ENCODE measurements at places on chromosomes 3 and 15.

DNA sequence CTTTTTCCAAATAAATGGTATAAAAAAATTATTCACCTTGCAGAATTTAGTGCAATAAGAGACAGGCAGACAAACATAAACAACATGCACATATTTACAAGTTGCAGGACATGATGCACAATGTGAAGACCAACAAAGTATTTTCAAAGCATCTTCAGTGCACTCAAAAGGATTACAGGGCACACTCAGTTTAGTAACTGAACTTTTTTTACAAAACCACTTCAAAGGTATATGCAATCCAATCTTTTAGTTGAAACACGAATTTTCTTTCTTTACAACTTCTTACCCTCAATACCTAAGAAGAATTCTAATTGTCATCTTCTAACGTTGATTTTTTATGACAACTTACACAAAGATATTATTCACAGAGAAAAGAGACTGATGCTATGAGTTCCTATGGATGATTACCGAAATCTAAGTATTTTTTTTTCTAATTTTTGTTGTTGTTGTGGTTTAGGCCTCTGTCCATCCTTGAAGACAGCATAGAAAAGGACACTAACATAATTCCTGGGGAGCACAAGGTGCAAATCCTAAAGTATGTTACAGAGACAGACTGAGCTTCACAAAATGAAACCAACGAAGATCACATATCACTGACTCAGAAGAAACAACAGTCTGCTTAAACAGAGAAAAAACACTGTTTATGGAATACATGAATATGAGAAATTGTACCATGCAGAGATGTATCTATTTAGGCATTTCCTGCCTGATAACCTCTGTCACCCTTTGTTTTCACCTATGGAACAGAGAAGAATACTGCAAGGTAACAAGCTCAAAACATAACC lies 50.3 kb downstream of the ZMAT3 start:
- DNase-seq, result no peak

DNA sequence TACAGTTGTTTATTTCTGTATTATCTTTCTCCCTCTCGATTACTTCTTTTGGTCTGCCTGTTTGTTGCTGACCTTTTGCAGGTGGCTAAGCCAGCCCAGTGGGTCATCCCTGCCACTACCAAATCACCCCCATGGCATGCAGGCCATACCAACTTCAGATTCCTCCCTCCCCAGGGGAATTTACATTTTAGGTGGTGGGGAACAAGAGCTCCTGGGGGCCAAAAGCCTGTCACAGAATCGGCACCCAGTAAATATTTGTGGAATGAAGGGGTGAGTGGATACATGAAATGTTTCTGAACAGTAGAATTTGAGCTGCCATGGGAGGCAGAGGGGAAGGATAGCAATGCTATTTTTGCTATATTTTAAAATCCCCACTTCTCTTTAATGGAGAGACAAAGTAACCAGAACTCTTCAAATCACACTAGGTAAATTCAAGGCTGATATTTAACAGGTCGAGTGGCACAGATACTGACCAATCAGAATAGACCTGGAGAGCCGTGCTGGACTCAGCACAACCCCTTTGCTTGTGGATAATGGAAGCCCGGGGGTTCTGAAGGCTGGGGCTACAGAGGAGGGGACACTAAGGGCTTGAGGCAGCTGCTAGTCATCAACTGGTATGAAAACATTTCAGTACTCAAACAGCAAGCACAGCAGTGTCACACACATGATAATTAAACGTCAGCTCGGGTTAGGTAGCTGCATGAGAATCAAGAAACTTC lies 54.3 kb upstream of the SMAD3 start:
- no peak for DNase-seq

GRCh38 chr3:98240131-98240530 lies 23.9 kb upstream of the OR5H6 start:
- DNase-seq, result no peak

DNA sequence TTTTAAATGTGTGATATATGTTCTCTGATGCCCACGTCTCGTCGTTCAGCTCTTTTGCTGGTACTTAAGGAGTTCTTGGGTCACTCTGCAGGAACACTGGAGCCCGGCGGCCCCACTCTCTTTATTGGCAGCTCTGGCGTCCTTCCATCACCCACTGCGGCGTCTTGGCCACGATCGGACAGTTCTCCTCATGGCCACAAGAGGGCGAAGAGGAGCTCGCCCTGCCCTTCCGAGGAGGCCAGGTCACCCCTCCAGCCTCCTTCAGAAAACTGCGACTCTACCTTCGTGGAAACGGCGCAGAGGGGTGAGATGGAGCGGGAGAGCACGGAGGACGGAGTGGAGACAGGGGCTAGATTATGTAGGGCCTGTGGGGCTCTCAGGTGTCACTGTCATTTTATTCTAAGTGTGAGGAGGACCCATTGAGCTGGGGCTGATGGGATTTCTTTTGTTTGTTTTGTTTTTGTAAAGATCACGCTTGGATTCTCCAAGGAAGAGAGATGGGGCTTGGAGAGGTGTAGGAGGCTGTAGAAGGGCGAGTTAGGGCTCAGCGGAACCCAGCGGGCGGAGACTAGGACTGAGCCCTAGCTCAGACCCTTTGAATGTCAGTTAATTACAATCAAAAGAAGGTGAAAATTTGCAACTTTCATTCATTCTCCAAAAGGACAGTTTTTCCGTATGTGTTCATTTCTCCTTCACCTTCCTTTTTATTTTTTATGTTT lies 28.0 kb upstream of the GABRA5 start:
- no peak for DNase-seq

GRCh38 chr3:48437812-48438211 lies 2.1 kb downstream of the CCDC51 start:
- no peak for DNase-seq

- no peak for DNase-seq
Measured at GRCh38 chr3:187197335-187197649, at the start of gene RTP1. Gene RTP1 (plus strand): TSS chr3:187197486. CDS start chr3:187197516, 30 bp downstream.

GRCh38 chr3:69205385-69205784 lies 83.0 kb upstream of the LMOD3 start:
- DNase-seq, result no peak

DNA sequence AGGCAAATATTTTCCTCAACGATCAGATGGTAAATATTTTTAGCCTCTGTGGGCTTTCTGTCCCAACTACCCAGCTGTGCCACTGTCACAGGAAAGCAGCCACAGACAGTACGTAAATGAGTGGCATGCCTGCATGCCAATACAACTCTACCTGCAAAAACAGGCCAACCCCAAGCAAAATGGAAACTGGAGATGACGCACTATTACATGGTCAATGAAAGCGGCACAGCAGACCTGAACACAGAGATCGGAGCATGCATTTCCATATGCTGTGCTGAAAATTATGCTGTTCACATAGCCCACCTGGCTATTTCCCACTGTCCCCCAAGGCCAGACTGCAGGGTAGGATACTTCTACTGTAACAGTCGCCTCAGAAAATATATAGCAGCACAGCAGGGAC lies 57.8 kb downstream of the HERC2 start:
- no peak for DNase-seq

DNA sequence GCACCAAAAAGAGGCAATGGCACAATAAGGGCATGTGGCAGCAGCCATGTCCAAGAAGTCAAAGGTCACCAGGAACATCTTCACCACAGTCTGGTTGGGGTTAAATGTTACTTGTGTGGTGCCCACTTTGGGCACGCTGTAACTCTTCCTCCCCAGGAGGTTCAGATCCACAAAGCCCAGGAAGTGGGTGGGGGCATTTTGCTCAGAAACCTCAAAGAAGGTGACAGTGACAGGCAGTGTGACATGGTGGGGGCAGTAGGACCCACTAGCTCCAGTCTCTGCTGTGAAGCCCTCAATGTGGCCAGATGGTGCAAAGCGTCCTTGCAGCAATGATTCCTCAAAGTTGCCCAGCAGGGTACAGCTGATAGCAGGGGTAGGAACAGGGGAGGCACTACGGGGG lies 5.8 kb downstream of the ZNF80 start:
- DNase-seq, result peak; percentile 73

- no peak for DNase-seq
Measured at GRCh38 chr3:178532476-178532875, 3.8 kb upstream of the KCNMB2 start.

GRCh38 chr15:29097168-29097567 lies 172.5 kb downstream of the NSMCE3 start:
- no peak for DNase-seq

- DNase-seq, result no peak
Measured at GRCh38 chr3:123346021-123346420, 102.9 kb downstream of the ADCY5 start.

- DNase-seq, result peak; percentile 66
Measured at GRCh38 chr3:43503067-43503728, 118.6 kb downstream of the ANO10 start.

DNA sequence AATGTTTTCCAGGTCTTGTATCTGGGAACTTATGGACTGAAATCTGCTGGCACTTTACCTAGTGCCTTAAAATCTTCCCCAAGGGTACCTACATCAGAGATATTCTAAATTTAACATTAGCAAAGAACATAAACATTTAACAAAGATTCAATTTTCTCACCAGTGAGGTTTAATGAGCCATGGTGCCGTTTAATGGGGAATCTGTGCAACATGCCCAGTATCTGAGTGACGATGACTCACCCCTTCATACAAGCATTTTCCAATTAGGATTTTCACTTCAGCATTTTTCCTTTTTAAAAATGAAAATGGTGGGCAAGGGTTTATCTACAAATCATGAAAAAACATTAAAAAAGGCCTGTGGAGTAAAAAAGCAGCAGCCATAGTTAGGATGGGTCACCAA lies 189.4 kb downstream of the SLC9A9 start:
- no peak for DNase-seq

DNA sequence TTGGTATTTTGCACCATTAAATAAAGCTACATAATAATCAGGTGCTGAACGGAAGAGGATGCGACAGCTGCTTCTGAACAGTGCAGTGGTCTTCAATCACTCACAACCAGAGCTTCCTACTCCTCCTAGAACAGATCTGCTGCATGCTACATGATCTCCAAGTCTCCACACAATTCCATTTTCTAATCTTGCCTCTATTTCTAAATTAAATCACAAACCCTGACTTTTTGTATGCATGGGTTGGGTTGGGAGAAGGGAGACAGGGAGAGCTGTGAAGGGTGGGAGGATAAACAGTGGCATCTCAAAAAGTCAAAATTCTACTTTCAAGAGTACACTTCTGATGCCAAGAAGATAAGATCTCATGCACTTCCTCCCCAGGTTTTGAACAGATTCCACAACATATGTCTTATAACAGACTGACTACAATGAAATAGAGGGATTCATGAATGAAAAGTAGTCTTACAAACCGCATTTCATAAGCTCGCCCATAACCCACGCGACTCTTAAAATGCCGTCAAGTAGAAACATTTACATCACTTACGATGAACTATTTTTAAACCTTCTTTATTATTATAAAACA lies 57.2 kb downstream of the CHSY1 start:
- no peak for DNase-seq

DNA sequence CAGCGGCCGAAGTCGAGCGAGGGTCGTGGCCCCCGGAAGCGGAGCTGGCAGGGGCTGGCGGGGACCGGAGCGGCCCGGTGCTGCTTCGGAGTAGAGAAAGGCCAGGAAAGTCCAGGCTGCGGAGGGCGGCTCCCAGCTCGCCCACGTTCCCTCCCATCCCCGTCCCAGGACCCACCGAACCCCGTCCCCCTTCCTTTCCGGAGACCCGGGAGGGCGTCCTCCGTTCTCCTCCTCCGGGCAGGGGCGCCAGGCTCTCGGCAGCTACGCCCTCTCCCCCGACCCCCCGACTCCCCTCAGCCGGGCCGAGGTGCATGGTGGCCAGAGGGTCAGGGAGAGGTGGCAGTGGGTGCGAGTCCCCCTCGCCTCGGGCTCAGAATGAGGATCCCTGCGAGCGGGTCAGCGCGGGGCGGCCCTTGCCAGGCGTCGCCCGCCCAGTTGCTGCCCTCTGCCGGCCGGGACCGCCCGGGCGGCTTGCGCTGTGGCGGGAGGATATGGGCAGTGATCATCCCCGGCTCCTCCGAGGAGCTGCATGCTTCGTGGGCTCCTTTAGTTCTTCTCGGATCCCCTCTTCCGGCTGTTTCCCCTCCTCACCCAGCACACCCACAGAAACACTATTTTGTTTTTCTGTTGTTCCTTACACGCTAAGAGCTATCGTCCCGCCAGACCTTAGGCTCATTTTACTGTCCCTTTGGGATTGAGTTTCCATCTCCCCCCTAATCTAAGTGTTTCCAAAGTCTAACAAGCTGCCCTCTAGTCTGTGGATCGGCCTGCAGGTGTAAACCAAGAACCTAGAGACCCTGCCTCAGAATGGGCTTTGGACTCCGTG lies 744 bp upstream of the ALDH1A2 start:
- peak; percentile 26 for DNase-seq

GRCh38 chr3:8313560-8314267 lies 187.9 kb upstream of the LMCD1 start:
- no peak for DNase-seq

- DNase-seq, result no peak
Measured at GRCh38 chr3:45887759-45888511, 1.6 kb downstream of the CCR9 start.

- no peak for DNase-seq
Measured at GRCh38 chr15:96123028-96123400, 207.5 kb upstream of the NR2F2 start.

- peak; percentile 53 for DNase-seq
Measured at GRCh38 chr15:45199136-45199810, 11.5 kb upstream of the SHF start.

- DNase-seq, result no peak
Measured at GRCh38 chr3:143795874-143796273, 52.4 kb downstream of the SLC9A9 start.

DNA sequence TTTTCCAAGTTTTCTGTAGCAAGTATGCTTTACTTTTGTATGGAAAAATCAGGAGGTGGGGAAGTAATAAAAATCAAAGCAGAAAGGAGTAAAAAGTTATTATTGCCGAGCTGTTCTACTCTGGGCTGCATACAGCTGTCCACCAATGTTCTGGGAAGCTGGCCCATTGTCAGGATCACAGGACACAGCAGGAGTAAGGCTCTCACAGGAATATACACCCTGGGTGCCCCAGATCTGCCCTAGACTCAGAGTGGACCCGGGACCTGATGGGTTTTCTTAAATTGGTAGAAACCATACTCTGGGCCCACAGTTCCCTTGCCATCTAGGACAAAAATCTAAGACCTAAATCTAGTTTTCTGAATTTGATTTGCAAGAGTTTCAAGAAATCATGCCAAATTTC lies 60.4 kb downstream of the TNIK start:
- no peak for DNase-seq

GRCh38 chr15:50355619-50355905 lies 564 bp upstream of the GABPB1 start:
- no peak for DNase-seq

GRCh38 chr3:140170612-140171011 lies 235.6 kb downstream of the CLSTN2 start:
- no peak for DNase-seq

GRCh38 chr3:179948740-179949139 lies 88.0 kb downstream of the PEX5L start:
- DNase-seq, result no peak

DNA sequence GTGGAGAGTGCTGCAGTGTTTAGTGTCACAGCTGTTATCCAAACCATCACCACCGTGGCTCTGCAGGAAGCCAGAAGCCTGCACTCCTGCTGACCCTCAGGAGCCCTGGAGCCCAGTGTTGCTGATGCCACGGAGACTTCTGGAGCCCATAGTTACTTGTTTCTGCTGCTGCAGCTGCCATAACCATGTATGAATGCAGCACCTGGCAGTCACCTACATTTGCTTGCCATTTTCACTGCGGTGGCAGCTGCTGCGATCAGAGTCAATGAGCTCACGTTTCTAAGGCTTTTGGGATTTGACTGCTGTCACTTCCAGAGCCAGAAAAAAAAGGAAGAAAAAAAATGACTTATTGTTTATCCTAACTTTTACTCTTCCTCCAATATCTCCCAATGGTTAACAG lies 299.2 kb upstream of the THRB start:
- DNase-seq, result no peak

GRCh38 chr3:106204160-106204868 lies 335.5 kb upstream of the CBLB start:
- DNase-seq, result no peak

- no peak for DNase-seq
Measured at GRCh38 chr3:110799271-110799670, 272.3 kb upstream of the NECTIN3 start.

Measured in CD4-positive, alpha-beta T cell treated with Interleukin-10 for 1 hour (primary cell).